IPS DF 19.7 (cell line): ENCODE measurements at places on chromosomes 3 and 15.

DNA sequence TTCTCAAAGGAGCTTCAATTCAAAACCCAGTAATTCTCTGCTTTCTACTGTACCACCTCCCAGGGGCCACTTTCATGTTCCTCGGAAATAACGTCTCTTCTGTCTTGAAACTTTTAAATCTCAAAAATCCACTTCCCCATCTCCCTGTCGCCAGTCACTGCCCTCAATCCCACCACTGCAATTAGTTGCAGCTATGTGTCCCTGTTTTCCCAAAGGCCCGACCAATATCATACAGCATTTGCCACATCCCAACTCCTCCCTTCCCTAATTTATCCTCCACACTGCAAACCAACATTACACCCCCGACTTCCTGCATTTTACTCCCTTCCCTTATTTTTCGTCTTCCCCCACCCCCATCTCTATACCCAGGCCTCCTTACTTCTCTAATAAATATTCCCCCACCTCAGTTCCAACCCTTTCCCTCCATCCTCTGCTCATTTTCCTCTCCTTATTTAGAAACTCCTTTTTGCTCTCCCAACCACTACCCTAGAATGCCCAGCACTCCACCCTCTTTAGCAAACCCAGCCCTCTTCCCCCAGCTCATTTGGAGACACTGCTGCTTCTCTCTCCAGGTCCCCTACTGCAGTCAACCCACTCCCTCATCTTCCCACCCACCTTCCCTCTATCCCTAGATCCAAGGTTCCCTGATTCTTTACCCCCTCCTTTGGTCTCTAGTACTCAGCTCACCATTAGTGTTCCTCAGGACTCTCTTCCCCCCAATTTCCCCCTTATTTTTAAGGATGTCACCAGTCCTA, 1.1 kb downstream of the NPTN start:
- DNase-seq: peak; percentile 28

DNA sequence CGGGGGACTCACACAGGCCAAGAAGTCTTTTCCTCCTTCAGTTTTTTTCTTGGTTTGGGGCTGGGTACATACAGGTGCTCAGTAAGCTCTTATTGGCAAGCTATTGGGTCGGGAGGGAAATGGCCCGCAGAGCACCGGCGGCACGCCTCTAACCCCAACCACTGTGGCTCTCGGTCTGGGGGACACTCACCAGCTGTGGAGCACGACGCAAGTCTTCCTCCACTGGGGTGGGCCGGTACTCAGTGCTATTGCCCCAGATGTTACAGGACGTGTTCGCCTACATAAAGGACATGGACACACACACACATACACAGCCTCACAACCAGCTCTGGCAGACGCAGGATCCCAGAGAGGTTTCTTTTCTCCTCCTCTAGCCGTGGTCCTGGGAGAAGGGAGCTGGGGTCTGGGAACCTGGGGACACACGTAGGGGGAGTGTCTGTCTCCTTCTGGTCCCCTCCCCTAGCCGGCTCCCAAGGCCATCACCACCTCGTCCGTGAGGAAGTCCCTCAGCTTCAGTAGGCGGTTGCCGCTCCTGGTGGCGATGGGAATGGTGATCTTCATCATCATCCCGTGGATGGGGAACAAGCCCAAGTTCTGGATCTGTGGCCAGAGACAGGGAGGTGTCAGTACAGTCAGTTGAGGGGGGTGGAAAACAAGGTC, 33.4 kb downstream of the FEM1B start:
- no peak for DNase-seq

DNA sequence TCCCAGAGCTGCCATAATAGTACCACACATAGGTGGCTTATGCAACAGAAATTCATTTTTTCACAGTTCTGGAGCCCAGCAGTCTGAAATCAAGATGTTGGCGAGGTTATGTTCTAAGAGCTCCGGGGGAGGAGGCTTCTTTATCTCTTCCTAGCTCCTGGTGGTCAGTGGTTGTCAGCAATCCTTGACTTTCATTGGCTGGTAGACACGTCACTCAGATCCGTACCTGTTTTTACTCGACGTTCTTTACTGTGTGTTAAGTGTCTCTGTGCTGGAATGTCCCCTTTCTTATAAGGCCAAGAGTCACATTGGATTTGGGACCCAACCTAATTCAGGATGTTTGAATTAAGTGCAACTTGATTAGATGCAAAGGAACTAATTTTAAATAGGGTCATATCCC, 218.5 kb upstream of the CNTN3 start:
- peak; percentile 3 for DNase-seq

GRCh38 chr15:43776718-43777266, at the start of gene ELL3:
TSS of gene ELL3 (minus strand) at chr15:43776966. CDS start at chr15:43776901, 65 bp downstream.
- DNase-seq: no peak

DNA sequence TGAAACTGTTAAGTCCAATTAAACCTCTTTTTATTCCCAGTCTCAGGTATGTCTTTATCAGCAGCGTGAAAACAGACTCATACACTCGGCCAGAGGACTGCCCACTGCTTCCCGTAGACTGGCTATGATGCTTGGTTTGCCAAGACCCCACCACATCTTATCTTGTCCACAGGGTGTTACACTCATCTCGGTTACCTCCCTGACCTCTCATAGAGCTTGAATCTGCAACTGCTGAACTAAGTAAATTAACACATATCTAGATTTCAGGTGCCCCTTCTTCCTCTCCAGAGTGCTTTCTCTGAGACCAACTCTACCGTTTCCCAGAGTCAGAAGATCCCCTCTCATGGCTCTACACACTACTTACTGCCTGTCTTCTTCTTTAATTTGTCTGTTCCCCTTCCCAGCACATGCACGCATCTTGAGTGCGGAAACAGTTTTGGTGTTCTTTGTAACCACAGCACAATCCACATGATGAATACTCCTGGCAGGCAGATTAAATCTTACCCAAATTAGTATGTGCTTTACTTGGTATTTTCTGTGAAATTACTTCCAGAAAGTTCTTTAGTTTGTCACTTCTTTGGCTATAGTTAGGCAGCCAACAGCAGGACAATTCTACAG, 49.7 kb downstream of the CD200 start:
- no peak for DNase-seq

GRCh38 chr15:87962428-87962827, 294.1 kb downstream of the NTRK3 start:
- no peak for DNase-seq

DNA sequence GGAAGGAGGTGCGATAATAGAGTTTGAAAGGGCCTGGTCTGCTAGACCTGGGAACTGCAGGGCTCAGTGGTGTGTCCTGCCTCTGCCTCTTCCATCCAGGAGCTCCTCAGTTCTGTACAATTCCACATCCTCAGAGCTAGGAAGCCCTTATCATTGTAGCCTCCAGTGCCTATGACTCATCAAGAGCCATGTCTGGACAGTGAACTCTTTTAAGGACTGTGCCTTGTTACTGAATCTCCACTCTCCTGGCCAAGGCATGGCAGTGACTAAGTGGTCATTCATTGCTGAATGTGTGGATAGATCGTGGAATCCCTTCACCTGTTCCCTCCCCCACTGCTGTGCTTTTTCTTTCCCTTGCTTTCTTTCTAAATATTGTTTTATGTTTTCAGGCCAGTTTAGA, 2.9 kb downstream of the TIMP4 start:
- no peak for DNase-seq

- no peak for DNase-seq
Measured at GRCh38 chr15:43465100-43465499, 27.9 kb downstream of the TP53BP1 start.

DNA sequence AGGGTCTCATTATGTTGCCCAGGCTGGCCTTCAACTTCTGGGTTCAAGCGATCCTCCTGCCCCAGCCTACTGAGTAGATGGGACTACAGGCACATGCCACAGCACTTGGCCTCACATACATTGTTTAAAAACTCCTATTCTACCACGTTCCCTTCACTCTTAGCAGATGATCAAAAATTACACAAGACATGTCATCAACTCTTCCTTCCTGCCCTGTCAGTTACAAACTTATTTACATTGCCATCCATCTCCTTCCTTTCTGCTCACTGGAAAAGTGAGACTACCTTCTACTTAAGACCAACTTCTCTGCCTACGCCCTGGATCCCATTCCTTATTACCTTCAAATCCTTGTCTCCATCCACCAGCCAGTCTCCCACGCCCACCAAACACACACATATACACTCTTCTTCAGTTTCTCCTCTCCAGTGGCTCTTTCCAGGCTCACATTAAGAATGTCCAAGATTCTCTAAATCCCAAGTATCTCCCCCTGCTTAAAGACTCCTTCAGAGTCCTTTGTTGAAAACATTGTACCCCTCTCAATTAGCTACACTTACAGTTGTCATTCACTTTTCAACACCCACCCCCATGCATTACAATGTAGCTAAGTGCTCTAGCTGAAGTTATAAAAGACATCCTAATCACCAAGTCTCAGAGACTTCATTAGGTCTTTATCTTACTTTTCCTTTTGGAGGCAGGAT, 4.3 kb downstream of the PEAK1 start:
- DNase-seq: no peak

- no peak for DNase-seq
Measured at GRCh38 chr3:30162579-30162978, 443.8 kb upstream of the TGFBR2 start.

- DNase-seq: no peak
Measured at GRCh38 chr15:66080717-66081398, 172.7 kb downstream of the MEGF11 start.

GRCh38 chr3:51386159-51386851, 1.2 kb downstream of the MANF start:
- no peak for DNase-seq

- peak; percentile 9 for DNase-seq
Measured at GRCh38 chr3:43559961-43560360, 61.9 kb downstream of the ANO10 start.

- no peak for DNase-seq
Measured at GRCh38 chr3:186915806-186916796, 14.2 kb upstream of the ST6GAL1 start.

DNA sequence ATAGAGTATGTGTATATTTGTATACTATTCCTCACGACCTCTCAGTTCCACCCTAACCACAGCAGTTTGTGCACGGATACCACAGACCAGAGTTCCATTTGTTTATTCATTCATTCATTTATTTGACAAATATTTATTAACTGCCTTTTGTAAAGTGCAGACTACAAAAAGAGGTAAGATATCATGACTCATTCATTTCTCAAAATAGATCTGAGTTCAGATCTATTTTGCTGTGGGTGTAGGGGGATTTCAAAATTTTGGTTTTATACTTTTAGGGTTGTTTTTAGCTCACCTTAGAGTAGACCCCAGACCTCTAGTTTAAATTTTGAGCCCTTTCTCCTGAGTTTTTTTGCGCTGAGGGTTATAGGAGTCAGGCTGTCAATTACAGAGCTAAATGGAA, 76.1 kb upstream of the LRRFIP2 start:
- DNase-seq: no peak

DNA sequence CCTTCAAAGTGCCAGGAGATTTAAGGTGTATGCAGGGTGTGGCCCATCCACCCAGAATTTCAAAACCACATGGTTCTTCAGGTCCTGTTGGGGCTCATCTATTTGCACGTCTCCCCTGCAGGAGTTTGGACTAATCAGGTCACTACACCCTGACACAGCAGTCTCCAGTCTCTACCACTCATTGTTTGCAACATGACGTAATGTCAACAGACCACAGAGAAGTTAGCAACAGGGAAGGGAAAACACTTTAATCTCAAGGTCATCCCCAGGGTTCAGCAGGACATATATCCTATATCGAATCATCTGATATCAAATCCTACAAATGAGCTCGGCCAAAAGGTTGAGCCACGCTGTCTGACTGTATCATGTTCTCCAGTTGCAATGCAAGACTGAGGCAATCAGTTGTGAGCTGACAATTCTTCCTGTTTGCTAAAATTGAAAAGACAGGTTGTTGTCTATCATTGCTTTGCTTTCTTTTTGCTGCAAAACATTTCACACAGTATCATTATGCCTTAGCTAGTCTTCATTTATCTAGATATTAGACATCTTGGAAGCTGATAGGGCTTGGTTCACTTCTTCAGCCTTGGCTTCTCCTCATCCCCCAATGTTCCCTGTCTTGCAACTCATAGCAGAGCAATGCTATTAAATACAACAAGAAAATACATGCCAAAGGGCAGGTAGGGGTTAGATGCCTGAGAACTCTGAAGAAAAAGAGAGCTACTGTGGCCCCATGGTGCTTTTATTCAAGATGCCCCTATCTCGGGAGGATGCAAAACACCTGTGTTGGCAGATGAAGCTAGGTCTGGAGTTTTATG, 13.4 kb upstream of the LEKR1 start:
- DNase-seq: no peak

DNA sequence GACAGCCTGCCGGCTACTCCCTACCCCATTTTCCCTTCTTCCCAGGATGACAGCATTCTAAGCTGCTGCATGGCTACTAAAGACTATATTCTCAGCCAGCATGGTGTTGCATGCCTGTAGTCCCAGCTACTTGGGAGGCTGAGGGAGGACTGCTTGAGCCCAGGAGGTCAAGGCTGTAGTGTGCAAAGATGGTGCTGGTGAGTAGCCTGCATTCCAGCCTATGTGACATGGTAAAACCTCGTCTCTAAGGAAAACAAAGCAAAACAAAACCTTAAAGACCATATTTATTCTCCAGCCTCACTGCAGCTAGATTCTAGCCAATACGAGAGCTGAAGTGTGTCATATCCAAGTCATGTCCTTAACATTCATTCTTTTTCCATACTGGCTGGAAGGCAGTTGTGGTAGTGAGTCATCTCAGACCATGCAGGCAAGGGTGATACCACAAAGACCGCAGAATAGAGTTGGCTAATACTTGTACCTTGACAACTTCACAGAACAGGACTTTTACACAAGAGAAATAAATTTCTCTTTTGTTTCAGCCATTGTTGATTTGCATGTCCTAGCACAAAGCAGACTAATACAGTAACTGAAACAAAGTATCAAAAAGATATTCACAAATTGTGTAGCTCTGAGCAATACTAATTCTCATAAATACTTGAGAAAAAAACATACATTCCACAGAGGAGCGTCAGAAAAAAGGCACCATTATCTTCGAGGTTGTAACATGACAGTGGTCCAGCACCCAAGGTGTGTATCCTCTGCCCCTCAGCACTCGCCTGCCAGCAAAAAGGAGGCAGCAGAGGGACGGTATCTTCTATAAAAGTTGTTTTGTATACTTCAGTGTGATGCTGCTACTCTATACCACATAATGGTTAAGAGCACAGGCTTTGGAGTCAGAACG, 14.8 kb downstream of the PBRM1 start:
- DNase-seq: no peak

GRCh38 chr3:156630773-156631093, 43.7 kb upstream of the TIPARP start:
- no peak for DNase-seq

- no peak for DNase-seq
Measured at GRCh38 chr3:170419557-170420087, 954 bp downstream of the CLDN11 start.

DNA sequence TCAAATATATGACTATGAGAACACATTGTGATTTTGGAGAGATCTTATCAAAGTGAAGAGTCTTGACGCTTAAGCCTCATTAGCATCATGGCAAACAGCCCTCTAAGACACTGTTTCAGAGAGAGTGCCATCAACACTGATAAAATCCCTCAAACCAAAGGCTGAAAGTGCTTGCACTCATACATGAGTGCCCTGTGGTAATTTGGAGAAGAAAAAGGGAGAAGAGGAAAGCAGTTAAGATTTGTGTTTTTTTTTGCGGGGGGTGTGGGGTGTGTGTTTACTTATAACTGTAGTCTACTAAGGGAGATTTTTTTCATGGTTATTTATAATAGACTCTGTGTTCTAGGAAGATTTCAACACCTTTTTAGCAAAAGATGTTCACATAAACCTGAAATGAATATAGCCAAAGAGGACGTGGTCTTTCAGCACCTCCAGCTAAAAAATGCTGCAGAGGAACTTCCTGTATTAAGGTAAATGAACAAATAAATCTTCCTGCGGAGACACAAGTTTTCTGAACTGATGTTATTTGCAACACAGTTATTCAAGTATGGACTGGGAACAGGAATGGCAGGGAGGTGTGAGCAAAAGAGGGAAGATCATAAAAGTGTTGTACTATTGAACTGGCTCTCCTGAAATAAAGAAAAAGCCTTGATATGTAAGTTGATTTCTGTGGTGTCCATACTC, 81.9 kb upstream of the TGFBR2 start:
- DNase-seq: no peak
